NCI-H1092 treated with DMSO at 0.1 percent for 48 hours (cell line): ENCODE measurements at places on chromosomes 6 and 20.

DNA sequence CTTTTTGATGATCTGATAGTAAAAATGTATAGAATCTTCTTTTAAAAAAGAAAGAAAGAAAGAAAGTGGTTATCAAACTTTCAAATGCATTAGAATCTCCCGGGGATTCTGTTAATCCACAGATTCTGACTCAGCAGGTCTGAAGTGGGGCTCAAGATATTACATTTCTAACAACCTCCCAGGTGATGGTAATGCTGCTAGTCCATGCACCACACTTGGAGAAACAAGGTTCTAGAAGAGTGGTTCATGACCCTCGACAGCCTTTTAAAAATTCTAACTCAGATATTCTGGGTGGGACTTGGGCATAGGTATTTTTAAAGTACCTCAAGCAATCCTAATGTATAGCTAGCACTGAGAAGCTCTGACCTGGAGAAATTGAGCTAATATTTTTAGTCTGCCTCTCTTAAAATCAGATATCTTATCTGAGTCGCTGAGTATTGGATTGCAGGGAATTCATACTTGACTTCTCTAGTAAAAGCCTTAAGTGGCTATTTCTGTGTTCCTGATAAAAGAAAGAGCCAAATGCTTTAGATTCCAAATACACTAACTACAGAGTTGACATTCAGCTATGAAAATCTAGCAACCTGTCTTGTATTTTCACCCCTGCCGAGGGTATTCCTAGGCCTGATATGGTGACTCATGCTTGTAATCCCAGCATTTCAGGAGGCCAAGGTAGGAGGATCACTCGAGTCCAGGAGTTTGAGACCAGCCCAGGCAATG, 252.4 kb downstream of the PHACTR1 start:
- no peak for DNase-seq

DNA sequence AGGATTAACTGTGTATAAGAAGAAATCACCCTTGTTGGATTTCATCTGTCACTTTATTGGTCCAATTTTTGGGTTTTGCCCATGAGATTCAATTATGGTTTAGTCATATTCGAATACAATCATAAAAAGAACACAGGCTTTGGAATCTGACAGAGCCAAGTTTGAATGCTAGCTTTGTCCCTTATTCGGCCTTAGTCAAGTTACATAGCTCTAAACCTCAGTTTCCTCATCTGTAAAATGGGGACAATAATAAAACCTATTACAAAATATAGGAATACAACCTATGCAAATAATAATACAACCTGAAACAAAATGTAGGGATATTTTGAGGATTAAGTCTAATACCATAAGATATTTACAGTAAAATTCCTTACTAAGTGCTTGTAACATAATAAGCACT, 57.7 kb downstream of the PRPH2 start:
- DNase-seq, result no peak

DNA sequence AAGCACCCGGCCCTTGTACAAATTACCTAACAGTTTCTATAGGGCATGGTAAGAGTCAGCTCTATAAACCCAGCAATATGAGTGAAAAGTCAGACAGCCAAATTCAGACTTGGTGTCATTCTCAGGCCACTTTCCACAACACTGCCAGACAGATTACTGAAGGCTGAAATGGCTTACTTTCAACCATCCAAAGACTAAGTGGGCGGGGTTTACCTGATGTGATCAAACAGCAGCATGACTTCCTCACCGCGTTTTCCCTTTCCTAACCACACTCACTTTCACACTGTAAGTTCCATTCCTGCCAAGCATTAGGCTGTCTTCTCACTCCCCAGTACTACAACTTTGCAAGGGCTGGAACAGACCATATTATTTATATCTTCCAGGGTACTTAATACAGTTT, 85.9 kb downstream of the SMLR1 start:
- no peak for DNase-seq

DNA sequence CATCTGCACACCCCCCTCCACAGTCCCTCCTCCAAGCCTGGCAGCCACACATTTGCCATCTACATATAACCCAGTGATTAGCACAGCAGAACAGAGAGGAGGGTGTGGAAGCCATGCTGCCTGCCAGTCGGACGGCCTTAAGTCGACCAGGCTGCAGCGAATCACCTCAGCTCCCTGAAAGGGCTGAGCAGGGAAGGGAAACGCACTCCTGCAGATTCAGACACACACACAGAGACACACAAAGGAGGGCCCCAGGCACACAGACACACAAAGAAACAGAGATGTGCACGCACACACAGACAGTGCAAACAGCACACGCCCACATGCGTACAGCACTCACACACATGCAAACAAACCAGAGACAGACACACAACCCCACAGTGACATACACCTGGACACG, 11.2 kb upstream of the SIRPA start:
- no peak for DNase-seq

GRCh38 chr6:98957450-98957849, 9.7 kb upstream of the FBXL4 start:
- no peak for DNase-seq

GRCh38 chr6:169086020-169086419, 167.6 kb downstream of the THBS2 start:
- DNase-seq, result no peak

DNA sequence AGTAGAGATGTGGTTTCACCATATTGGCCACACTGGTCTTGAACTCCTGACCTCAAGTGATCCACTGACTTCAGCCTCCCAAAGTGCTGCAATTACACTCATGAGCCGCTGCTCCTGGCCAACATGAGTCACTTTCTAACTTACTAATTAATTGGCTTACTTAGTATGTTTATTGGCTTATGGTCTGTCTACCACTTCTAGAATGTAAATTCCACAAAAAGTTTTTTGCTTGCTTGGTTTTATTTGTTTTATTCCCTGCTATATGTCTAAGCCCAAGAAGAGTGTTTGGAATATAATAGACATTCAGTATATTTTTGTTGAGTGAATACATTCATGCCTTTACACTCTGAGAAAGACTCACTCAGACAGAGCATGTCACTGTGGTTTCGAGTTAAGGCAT, 86.0 kb downstream of the SAMD3 start:
- no peak for DNase-seq

- no peak for DNase-seq
Observed at GRCh38 chr20:46936415-46937156, 41.9 kb downstream of the EYA2 start.

GRCh38 chr20:59182401-59183044, 18.9 kb downstream of the ZNF831 start:
- no peak for DNase-seq

DNA sequence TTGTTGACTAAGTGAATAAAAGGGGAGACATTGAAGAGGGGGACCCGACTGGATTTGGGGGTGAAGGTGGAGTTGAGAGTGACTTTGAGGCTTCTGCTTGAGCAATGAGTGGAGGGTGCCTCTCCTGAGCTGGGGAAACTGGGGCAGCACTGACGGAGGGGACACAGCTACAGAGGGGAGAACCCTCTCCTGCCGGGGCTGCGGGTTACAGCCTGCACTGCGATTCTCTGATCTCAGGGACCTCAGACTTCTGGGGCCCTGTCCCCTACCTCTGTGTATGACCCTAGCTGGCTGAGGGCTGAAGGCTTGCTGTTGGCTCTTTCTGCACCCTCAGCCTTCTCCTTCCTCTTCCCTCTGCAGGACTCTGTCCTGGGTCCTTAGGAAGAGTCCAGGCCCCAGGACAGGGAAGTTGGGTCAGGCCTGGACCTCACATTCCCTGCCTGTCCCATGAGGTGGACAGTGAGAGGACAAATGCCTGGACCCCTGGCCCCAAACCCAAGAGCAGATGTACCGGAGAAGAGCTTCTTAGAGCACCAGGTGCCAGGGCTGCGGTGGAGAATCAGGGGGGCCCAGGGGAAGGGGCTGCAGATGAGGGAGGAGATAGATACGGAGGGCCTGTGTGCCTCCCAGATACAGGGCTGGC, 13.7 kb upstream of the FAM110A start:
- no peak for DNase-seq

DNA sequence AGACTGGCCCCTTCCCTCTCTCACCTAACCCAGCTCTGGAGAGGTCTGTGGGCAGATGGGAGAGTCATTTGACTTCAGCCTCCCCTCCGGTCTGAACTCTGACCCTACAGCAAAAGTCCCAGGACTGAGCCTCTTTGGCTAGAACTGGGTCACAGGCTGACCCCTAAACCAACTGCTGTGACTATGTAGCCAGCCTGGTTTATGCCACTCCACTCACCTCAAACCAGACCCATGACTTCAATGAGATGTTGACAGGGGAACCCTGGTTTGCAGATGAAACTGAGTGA, 864 bp upstream of the OSBPL2 start:
- DNase-seq, result no peak

DNA sequence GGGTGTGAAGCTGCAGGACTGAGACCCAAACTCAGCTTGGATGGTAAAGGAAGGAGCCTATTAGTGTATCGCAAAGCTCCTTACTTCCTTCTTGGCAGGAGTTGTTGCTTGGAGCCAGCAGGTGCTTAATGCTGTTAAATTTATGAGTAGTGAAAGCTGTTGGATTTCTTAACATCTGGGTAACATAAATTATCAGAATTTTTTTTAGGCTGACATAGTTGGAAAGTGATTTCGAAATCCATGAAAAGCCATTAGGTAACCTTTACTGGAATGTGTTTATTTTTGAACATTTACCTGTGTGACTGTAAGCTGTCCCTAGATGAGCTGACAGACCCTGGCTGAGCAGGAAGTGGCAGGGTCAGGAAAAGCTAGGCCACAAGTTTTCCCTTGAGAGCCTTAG, 470.4 kb upstream of the SLC35B3 start:
- DNase-seq, result no peak

DNA sequence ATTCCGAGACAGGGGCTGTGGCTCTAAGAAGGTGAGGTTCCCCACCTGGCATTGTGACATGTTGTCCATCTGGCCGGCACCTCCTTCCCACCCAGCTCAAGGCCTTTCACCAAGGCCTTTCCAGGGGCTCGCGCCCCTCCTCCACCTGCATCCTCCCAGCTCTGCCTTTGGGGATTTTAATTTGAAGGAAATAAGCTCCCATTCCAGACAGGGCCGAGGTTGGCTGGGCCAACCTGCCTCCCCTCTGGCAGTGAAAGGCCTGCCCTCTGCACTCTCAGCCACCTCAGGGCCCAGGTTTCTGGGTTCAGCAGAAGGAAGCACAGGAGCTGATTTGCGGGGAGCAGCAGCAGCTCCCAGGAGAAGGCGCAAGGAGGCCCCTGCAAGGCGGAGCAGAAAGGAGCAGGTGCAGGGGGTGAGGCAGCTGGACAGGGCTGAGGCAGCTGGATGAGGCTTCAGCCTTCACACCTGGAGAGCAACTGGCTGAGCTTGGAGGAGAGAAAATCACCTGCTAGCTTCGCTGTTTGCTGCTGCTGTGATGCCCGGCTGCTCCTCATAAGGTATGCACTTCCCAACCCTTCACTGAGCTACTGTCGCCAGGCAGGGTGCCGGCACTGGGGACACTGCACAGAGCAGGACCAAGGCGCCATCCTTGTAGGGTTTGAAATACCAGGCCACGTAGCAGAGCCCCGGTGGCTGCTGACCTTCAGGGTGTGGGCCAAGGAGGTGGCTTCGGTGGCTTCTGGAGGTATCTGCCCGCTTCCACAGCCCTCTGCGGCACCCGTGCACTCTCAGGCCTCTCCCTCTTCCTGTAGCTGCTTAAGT, 147.0 kb downstream of the SYNDIG1 start:
- no peak for DNase-seq

GRCh38 chr6:32298632-32299336, 72.9 kb downstream of the TSBP1 start:
- DNase-seq, result no peak

- no peak for DNase-seq
Observed at GRCh38 chr6:143959927-143960326, 48.1 kb downstream of the PLAGL1 start.

DNA sequence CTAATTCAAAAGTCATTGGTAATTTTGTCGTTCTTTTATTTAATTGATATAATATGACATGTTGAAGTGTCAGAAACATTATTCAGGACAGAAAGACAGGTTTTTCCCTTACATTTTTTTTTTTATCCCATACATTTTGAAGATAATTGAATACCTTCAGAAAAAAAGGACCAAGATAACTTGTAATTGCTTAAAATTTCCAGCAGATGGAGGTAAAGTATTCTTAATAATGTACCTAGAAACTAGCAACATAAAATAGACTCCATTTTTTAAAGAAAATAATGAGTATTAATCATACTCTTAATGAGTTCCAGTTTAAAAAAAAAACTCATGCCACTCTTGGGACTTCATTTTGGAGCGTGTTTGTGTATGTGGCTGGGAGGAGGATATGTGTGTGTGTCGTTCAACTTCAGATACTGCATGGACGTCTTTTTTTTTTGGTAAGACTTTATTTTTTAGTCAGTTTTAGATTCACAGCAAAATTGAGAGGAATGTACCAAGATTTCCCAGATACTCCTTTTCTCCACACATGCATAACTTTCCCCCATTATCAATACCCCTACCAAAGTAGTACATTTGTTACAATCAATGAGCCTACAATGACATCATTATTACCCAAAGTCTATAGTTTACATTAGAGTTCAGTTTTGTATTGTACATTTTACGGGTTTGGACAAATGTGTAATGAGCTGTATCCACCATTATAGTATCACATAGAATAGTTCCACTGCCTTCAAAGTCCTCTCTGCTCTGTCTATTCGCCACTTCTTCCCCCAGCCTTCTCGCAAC, 79.4 kb downstream of the ROS1 start:
- DNase-seq, result peak; percentile 17

- DNase-seq, result peak; percentile 6
Observed at GRCh38 chr20:34538671-34539123, 19.8 kb upstream of the MAP1LC3A start.

- no peak for DNase-seq
Observed at GRCh38 chr6:107440936-107441335, 18.4 kb downstream of the PDSS2 start.

DNA sequence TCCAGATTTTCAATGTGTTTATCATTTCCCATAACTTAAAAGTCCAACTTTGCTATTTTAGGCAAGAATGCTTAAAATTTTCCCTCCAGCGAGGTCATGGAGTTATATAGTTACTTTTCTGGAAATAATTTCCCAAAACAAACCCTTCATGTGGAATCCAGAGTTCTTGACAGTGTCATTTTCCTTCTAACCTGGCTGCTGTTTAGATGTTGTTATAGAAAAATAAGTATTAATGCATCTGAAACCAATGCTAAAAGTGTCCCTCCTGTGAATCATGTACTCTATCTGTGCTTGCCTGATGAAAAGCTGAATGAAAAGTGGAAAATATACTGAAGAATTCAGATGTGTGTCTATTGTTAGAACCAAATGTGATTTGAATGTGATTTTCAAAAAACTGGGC, 245.3 kb upstream of the HSF2 start:
- DNase-seq, result no peak

DNA sequence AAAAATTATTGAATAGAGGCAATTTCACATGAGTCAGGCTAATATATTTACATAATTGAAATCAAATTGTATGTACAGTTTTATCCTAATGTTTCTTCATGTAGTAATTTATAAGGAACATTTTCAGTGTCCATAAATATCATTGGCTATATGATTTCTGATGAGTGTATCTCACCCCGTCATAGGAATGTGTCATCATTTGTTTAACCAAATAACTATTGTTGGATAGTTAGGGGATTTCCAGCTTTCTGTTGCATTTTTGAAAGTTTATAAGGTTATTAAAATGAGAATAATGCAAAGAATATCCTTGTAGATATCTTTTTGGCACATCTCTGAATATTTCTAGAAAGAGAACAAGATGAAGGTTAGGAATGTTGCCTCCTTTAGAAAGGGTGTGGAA, 39.0 kb downstream of the SYTL3 start:
- no peak for DNase-seq
